ENCODE measurements at places on chromosomes 1 and 21.

DNA sequence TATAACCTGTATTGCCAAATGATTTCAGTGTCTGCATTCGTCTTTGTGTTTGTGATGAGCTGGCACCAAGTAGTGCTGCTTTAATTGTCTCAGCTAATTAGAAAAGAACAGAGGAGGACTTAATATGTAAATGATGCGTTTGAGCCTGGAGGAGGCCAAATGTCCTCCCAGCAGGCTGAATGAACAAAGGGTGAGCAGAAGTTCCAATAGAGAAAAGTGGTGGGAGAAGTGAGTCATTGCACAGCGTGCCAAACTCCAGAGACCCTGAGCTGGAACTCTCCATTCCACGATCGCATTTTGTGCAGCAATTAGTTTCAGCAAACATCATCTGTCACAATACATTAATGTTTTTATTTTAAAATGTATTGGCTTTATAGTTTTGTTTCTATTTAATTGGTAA, 17.9 kb downstream of the ETV3L start:
- no peak for DNase-seq

DNA sequence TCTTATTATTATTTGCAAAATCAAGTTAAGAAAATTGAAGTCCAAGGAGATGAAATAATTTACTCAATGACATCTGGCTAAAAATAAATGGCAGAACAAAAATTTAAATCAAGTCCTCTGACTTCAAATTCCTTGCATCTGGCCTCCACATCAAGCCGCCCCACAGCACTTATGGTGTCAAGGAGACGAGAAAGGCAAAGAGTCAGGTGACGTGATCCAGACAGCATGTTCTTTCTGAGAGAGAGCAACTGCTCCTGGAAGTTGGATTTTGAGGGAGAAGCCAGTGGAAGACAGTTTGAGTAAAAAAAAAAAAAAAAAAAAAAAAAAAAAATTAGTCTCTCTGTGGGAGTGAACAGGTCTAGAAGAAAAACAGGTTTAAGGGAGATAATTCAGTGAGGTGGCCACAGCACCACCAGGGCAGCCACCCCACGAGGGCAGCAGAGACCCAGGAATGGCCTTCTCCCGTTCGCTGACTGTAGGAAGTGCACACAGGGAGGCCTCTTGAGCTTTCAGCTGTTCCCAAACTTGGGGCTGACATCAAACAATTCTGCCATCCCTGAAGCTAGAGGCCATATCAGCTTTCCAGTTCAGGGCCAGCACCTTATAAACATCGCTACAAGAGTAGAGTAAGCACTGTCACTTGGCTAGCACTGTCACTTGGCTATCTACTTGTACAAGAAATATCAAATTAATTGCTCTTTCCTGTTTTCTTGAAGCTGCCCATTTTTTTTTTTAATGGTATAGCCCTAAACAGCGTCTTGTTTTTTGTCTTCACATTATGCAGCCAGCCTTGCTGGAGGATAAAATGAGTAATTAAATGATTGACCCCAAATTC, 7.8 kb downstream of the C1orf162 start:
- DNase-seq, result peak; percentile 75

GRCh38 chr1:27835501-27835900, 4.9 kb downstream of the PPP1R8 start:
- DNase-seq, result no peak

DNA sequence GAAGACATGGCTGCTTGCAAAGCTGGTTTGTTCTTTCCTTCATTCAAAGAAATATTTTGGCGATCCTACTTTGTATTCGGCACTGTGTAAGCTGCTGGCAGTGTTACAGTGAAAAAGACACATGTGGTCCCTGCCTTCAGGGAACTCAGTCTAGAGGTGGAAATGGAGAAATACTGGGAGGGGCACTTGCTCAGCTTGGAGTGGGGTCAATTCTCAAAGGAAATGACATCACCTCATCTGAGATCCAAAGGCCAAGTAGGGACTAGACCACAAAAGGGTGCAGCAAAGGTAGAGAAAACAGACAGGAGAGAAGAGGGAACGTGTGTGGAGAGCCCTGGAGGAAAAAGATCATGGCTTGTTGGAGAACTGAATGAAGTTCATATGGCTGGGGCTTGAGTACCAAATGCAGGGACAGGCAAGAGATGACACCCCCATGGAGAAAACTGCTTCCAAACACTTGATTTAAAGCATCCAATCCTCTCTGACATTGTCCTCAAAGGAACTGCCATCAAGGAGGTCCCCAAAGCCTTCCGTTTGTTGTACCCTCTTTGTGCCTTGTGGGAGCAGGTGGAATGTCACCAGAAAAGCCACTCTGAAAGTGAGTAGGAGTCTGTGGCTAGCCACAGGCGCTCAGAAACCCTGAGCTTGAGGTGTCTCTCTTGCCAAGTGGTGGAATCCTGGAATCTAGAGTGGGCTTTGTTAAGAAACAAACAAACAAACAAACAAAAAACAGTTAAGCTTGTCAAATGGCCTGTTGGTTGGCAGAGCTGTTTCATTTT, 48.3 kb upstream of the TDRD10 start:
- no peak for DNase-seq

DNA sequence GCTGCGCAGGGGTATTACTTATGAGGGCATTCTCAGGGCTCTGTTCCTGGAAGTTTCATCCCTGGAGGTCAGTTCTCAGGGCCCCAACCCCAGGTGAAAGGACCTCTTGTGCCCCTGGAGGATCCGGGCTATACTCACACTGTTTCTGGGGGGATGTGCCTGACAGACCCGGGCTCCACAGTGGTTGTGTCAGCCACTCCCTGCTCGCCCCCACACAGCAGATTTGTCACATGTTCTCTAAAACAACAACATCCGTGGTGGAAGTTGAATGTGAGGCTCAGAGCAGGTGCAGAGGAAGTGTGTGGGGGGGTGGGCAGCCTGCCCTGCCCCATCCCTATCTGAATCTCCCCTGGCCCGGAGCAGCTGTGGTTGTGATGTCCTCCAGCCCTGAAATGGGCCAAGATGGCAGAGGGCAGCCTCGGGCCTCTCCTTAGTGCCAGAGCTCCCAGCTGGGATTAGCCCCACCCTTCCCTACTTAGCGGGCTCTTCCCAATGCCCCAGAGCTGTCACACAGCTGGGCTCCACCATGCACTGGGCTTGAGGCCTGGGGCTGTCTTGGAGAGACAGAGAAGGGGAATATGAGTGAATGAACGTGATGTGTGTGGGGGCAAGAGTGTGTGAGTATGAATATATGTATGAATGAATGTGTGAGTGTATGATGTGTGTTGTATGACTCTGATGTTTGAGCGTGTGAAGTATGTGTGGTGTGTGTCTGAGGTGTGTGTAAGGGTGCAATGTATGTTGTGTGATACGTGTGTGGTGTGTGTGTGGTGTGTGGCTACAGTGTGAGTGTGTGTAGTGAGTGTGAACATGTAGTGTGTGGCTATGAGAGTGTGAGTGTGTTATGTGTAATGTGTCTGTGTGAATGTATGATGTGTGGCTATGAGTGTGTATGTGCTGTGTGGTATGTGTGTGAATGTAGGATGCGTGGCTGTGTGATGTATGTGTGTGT, 1.5 kb upstream of the FCMR start:
- DNase-seq, result peak; percentile 74

DNA sequence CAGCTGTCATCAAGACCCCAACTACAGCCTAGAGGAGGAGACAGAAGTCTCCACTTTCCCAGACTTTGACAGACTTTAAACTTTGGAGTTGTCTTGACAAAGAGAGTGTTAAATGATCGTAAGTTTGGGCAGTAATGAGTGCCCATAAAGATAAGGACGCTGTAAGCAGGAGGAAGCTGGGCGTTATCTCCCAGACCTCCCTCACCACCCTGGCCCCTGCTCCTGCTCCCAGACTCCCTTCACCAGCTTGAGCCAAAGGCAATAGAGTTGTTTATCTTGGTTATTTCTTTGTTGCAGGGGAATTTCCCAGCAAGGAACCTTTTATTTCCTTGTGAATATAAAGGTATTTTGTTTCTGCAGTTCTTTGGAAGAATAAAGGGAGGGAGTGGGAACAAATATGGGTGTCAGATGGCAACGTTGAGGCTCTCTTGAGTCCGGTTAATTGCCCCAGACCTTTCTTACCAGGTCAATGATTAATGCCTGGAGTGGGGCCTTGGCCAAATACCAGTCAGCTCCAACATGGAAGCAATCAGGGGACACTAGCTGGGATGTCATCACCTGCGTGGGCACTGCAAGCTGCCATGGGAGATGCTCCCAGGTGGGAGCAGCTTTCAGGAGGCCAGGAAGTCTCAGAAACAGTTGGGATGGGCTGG, 4.4 kb downstream of the PIGR start:
- DNase-seq, result no peak

- no peak for DNase-seq
Measured at GRCh38 chr1:197481101-197481500, 213.0 kb downstream of the CRB1 start.

GRCh38 chr1:43270421-43271095, 775 bp downstream of the TMEM125 start:
- no peak for DNase-seq

DNA sequence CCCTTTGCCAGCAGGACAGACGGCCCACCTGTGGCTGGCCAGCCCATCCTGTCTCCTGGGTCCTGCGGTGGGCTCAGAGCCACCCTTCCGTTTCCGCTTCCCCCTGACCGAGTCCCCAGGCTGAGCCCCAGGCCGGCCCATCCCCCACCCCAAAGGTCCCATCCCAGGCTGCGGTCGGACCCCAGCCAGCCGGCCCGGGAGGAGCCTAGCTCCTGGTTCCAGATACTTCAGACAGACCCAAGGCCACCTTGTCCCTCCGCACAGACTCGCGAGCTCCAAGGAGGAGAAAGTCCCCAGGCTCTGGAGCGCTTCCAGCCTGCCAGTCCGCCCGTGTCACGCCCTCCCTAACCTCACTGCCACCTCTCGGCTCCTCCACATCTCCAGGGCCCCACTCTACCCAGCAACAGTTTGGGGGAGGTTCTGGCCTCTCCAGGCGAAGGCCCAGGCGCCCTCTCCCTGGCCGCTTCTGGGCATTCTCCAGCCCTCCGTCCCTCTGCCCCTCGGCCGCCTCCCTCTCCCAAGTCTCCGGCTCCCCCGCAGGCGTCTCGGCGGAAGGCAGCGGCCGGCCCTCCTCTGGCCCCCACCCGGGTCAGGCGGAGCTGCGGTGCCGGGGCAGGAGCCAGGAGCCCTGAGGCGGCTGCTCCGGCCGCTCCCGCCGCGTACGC, 835 bp downstream of the LRRN2 start:
- DNase-seq, result no peak

GRCh38 chr1:65412984-65413375, 7.5 kb upstream of the LEPR start:
- DNase-seq, result no peak

Measured in T-helper 2 cell (primary cell).